ENCODE measurements at places on chromosomes 1 and 21. TPM values are rescaled to one million over a fixed set of nuclear protein-coding genes. Genes with fewer than 3 reads are reported as not detected.

GRCh38 chr21:19468991-19469715 is 1065.6 kb upstream of the TMPRSS15 start:
- no peaks in the 10 kb centered on the region for H3K36me3 ChIP-seq
- H3K27ac ChIP-seq = no peak overlapping the region
- no peaks in the 10 kb centered on the region for H3K4me1 ChIP-seq

DNA sequence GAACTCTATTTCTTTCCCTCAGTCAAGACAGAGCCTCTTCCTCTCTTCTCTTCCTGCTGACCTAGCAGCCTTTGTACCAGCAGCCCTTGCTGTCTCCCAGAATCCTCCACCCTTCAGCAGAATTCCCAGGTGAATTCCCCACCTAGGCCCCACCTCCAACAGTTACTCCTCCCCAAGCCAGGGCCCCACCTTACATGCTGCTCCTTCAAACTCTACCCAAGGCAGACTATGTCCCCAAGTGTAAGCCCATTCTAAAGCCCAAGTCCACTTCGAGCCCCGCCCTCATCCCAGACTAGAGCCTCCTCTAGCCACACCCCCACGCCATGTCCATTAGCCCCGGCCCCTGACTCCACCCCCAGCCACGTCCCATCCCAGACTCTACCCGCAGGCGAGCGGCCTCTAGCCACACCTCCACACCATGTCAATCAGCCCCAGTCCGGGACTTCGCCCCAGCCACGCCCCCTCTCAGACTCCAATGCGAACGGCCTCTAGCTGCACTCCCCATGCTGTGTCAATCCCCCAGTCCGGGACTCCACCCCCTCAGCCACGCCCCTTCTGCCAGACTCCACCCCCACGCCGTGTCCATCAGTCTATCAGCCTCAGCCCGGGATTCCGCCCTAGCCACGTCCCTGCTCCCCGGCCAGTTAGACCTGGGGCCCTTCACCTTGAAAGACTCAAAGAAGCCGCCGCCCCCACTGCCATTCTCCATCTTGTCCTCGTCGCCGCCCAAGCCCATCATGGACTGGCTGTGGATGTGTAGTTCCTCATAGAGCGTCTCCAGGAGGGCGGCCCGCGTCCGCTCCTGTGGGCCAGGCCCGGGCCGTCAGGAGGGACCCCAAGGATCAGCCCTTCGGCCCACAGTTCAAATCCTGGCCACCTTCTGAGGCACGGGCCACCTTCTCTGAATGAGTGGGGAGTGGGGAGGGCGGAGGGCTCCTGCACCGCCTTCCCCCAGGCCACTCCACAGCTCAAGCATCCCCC is 61.3 kb downstream of the RAP1GAP start:
- H3K4me1 ChIP-seq = peaks cover 6% of the 10 kb centered on the region
- H3K27me3 ChIP-seq = no peaks in the 10 kb centered on the region
- no peak overlapping the region for H3K4me3 ChIP-seq
- no peak overlapping the region for H3K27ac ChIP-seq

DNA sequence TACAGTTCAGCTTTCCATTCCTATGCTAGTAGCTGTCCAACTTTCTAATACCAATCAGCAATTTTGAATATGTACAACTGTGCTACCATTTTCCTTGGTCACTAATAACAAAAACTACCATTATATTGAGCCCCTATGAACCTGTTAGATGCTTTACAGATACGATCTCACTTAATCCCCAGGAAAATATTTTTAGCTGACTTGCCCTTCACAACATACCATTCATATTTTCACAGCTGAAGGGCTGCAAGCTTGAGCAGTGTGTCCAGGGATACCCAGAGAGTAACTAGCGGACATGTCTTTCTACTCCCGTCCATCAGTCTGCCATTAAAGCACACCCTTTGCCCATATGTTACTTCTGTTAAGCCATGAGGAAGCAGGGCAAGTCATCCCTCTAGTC is 140.5 kb downstream of the SPATA46 start:
- peaks cover 11% of the 10 kb centered on the region for H3K27me3 ChIP-seq
- H3K4me1 ChIP-seq = no peaks in the 10 kb centered on the region
- no peak overlapping the region for H3K4me3 ChIP-seq
- no peaks in the 10 kb centered on the region for H3K36me3 ChIP-seq
- H3K27ac ChIP-seq = no peak overlapping the region

Gene GREM2
- not detected for total RNA-seq

Gene AUNIP
- not detected for total RNA-seq
